ENCODE measurements at places on chromosomes 12 and 14. TPM values are rescaled to one million over a fixed set of nuclear protein-coding genes. Genes with fewer than 3 reads are reported as not detected.
A peak's percentile ranks its signal among the peaks of the same experiment; 100 is the strongest.

GRCh38 chr12:3629057-3629830 lies 123.7 kb downstream of the CRACR2A start:
- H3K27me3 ChIP-seq: no peaks in the 10 kb centered on the region
- H3K27ac ChIP-seq: no peak overlapping the region
- H3K36me3 ChIP-seq: no peaks in the 10 kb centered on the region
- no peak overlapping the region for H3K4me3 ChIP-seq
- no peak for DNase-seq

DNA sequence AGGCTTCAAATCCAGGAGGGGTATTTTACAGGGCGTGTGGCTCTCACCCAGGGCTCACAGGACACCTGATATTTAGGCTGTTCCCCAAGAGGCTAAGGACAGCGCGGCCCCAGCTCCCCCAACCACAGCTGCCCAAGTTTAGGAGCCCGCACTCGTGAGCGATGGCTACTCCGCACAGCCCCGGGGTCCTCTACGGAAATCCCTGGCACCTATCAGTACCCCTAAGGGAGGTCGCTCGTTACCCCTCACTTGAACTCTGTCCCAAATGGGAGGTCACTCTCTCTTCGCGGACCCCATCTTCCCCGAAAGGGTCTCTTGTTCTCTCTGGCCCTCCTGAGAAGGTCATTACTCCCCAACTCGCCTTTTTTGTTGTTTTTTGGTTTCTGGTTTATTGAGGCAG lies 708 bp upstream of the P2RX4 start:
- no peaks in the 10 kb centered on the region for H3K36me3 ChIP-seq
- peak overlapping the region; percentile 90 for H3K27ac ChIP-seq
- peaks cover 16% of the 10 kb centered on the region for H3K4me1 ChIP-seq
- H3K4me3 ChIP-seq: peak overlapping the region; percentile 67
- no peaks in the 10 kb centered on the region for H3K27me3 ChIP-seq

C12orf60 gene
- not detected for total RNA-seq

- H3K27me3 ChIP-seq: no peaks in the 10 kb centered on the region
- peak overlapping the region; percentile 57 for H3K4me3 ChIP-seq
- no peak for DNase-seq
- H3K27ac ChIP-seq: no peak overlapping the region
These were observed 1121.6 kb upstream of the TMEM132C start for GRCh38 chr12:127145241-127145928.

DNA sequence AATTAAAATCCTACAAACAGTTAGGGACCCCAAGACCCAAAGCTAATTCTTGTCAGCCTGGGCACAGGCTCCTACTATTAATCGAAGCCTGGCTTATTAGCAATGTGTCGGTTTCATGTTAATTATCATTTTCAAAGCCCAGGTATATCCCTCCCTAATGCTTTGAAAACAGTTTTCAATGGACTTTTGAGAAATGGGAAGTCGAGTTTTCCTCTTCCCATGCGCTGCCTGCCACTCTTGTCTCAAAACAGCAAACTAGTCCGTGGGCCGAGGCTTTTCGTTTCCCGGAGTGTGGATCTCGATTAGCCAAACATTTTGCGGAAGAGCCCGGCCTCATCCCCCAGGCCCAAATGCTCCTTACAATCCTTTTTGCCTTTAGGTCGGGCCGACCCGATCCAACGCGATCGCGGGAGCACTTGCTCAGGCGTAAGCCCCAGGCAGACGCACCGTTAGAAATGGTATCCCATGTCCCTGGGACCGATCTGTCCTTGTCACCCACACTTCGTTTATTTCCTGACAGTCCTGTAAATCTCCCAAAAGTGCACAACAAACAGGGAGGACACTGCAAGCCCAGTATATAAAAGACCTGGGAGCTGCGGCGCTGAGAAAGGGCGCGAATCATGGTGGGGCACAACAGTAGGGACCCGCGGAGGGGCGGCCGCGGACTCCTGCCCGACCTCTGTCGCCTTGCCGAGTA lies 1.5 kb downstream of the SIX6 start:
- H3K4me3 ChIP-seq: no peak overlapping the region
- no peak for DNase-seq
- peaks cover 55% of the 10 kb centered on the region for H3K4me1 ChIP-seq
- H3K27me3 ChIP-seq: peaks cover 92% of the 10 kb centered on the region
- no peak overlapping the region for H3K27ac ChIP-seq
- H3K36me3 ChIP-seq: no peaks in the 10 kb centered on the region

DNA sequence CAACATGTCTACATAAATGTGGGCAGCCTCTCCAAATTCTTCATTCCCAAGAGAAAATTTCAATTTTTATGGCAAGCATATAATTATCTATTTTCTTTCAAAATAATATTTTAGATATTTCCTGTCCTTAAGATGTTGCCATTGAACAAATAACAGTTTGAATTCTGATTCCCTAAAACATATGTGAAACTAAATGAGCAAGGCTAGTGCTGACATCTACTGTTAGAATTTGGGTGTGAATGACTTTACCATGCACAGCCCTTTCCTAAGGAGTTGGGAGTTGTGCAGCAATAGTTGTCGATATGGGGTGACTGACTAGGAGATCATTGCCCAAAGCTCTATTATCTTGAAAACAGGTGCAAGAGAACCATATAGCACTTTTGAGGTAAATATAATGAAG lies 108.2 kb upstream of the SLC38A4 start:
- no peak for DNase-seq
- no peaks in the 10 kb centered on the region for H3K36me3 ChIP-seq
- no peaks in the 10 kb centered on the region for H3K4me1 ChIP-seq
- no peak overlapping the region for H3K27ac ChIP-seq
- H3K4me3 ChIP-seq: no peak overlapping the region
